ENCODE measurements at places on chromosomes 16 and 17. TPM values are rescaled to one million over a fixed set of nuclear protein-coding genes. Genes with fewer than 3 reads are reported as not detected.

HOXB6 gene
- 0.09 TPM for total RNA-seq

TUBB3 gene
- 128 TPM for total RNA-seq

CCL2 gene
- 57.9 TPM for total RNA-seq

CCL3 gene
- total RNA-seq: not detected

OR3A3 gene
- not detected for total RNA-seq

TNK1 gene
- 0.57 TPM for total RNA-seq

CCL15 gene
- total RNA-seq: not detected

USP6 gene
- not detected for total RNA-seq

CCL11 gene
- total RNA-seq: 1.5 TPM

ADORA2B gene
- total RNA-seq: 39.1 TPM

KRT27 gene
- not detected for total RNA-seq

ZFPM1 gene
- 1.6 TPM for total RNA-seq

TVP23A gene
- total RNA-seq: not detected

PRCD gene
- total RNA-seq: 11.1 TPM

BAHCC1 gene
- total RNA-seq: 3.1 TPM

CDC6 gene
- total RNA-seq: 1.8 TPM

ZSCAN10 gene
- total RNA-seq: not detected

CDH8 gene
- total RNA-seq: not detected

TP53TG3F gene
- not detected for total RNA-seq

TNFRSF13B gene
- not detected for total RNA-seq

TMC5 gene
- total RNA-seq: not detected

CA5A gene
- not detected for total RNA-seq

PDE6G gene
- 0.65 TPM for total RNA-seq

STH gene
- total RNA-seq: not detected

MPP3 gene
- total RNA-seq: 10.0 TPM

HSD11B2 gene
- total RNA-seq: not detected

NDEL1 gene
- total RNA-seq: 46.7 TPM

LHX1 gene
- not detected for total RNA-seq

GSDMA gene
- not detected for total RNA-seq

GCGR gene
- total RNA-seq: 0.09 TPM

CIBAR2 gene
- total RNA-seq: not detected

KRTAP4-7 gene
- not detected for total RNA-seq

BAIAP3 gene
- total RNA-seq: 0.28 TPM

Data from smooth muscle cell of bladder (primary cell).